Right cardiac atrium (tissue), 5 donors: ENCODE measurements at places on chromosomes 16 and 17. TPM values are rescaled to one million over a fixed set of nuclear protein-coding genes. Genes with fewer than 3 reads are reported as not detected.

Gene SIAH1
- 15.1 TPM for polyA plus RNA-seq

Gene STX4
- 47.3 TPM for polyA plus RNA-seq

Gene FN3KRP
- 14.1 TPM for polyA plus RNA-seq

Gene KRT17
- polyA plus RNA-seq = 0.09 TPM

Gene PYDC1
- polyA plus RNA-seq = 0.23 TPM

Gene EDC4
- 21.7 TPM for polyA plus RNA-seq

Gene MPV17L
- polyA plus RNA-seq = 7.3 TPM

Gene TOX3
- 0.02 TPM for polyA plus RNA-seq

Gene ARL5C
- not detected for polyA plus RNA-seq

Gene SCGB1C2
- not detected for polyA plus RNA-seq

Gene SLC12A3
- polyA plus RNA-seq = not detected

Gene CMTM2
- polyA plus RNA-seq = not detected

Gene RHBDL1
- 2.3 TPM for polyA plus RNA-seq

Gene CLEC18A
- 0.18 TPM for polyA plus RNA-seq

Gene ASPA
- 1.6 TPM for polyA plus RNA-seq

Gene MYLK3
- polyA plus RNA-seq = 143 TPM

Gene KRT33A
- polyA plus RNA-seq = not detected

Gene OR2C1
- not detected for polyA plus RNA-seq

Gene TNRC6C
- 8.6 TPM for polyA plus RNA-seq

Gene MYH3
- 0.45 TPM for polyA plus RNA-seq

Gene MT4
- polyA plus RNA-seq = not detected

Gene NF1
- polyA plus RNA-seq = 7.2 TPM

Gene PRR35
- polyA plus RNA-seq = not detected

Gene KRT9
- polyA plus RNA-seq = not detected

Gene SLFN14
- polyA plus RNA-seq = not detected

Gene OR1A1
- not detected for polyA plus RNA-seq

Gene TEX19
- not detected for polyA plus RNA-seq

Gene NOMO2
- polyA plus RNA-seq = 295 TPM

Gene CRLF3
- polyA plus RNA-seq = 3.7 TPM

Gene OMG
- 0.14 TPM for polyA plus RNA-seq

Gene ACSM5
- 2.3 TPM for polyA plus RNA-seq

Gene ITGAD
- not detected for polyA plus RNA-seq

Gene KRTAP4-8
- polyA plus RNA-seq = not detected

Gene IQCK
- polyA plus RNA-seq = 5.1 TPM

Gene METTL22
- polyA plus RNA-seq = 26.9 TPM

Gene GPR139
- not detected for polyA plus RNA-seq

Gene SULT1A4
- polyA plus RNA-seq = 17.0 TPM

Gene NTN3
- 0.59 TPM for polyA plus RNA-seq

Gene GPR142
- not detected for polyA plus RNA-seq

Gene ZFPM1
- 7.7 TPM for polyA plus RNA-seq

Gene C1QL1
- 2.0 TPM for polyA plus RNA-seq

Gene PRR14
- polyA plus RNA-seq = 19.1 TPM

Gene SERPINF2
- polyA plus RNA-seq = 1.1 TPM

Gene CBFA2T3
- polyA plus RNA-seq = 7.3 TPM

Gene AANAT
- not detected for polyA plus RNA-seq

Gene ACSM2A
- polyA plus RNA-seq = not detected

Gene NPIPA2
- 2.1 TPM for polyA plus RNA-seq

Gene ABCA3
- 6.9 TPM for polyA plus RNA-seq
